ENCODE measurements at places on chromosomes 3 and 15. TPM values are rescaled to one million over a fixed set of nuclear protein-coding genes. Genes with fewer than 3 reads are reported as not detected.

Gene CHST2
- total RNA-seq: 1.3 TPM

Gene SYNPR
- not detected for total RNA-seq

Gene GPR149
- not detected for total RNA-seq

Gene FOXB1
- total RNA-seq: not detected

Gene GRK7
- not detected for total RNA-seq

Gene RASGRP1
- total RNA-seq: 0.35 TPM

Gene RHOV
- total RNA-seq: 3.7 TPM

Gene TMEM43
- total RNA-seq: 128 TPM

Gene OSBPL10
- 15.0 TPM for total RNA-seq

Gene TTC14
- 17.9 TPM for total RNA-seq

Gene COL7A1
- total RNA-seq: 170 TPM

Gene CRABP1
- 2.2 TPM for total RNA-seq

Gene TWF2
- total RNA-seq: 69.4 TPM

Gene NR1I2
- total RNA-seq: not detected

Gene PEX5L
- total RNA-seq: not detected

Gene ECE2
- total RNA-seq: not detected

Gene ZMYND10
- total RNA-seq: 1.0 TPM

Gene IL17RE
- total RNA-seq: 1.6 TPM

Data from A549 treated with dexamethasone at 1 μM for 4 hours (cell line).